SHP77 (cell line): ENCODE measurements at places on chromosomes 7 and 10.

DNA sequence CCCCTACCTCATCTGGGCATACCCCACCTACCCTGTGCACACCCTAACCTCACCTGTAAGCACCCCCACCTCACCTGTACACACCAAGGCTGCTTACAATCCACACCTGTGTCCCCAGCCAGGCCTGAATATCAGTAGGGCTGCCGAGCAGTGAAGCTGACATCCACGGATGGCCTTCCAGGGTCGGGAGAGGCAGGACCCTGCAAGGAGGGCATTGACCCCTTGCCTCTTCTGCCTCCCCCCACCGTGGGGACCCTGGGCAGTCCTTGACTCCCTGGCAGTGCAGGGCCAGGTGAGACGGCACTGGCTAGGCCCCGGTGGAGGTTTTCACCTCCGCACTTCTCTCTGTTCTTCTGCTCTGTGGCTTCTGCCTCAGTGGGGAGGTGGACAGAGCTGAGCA lies 37.6 kb upstream of the ELFN1 start:
- no peak for DNase-seq

- no peak for DNase-seq
Observed at GRCh38 chr7:134155206-134155605, 28.1 kb downstream of the LRGUK start.

DNA sequence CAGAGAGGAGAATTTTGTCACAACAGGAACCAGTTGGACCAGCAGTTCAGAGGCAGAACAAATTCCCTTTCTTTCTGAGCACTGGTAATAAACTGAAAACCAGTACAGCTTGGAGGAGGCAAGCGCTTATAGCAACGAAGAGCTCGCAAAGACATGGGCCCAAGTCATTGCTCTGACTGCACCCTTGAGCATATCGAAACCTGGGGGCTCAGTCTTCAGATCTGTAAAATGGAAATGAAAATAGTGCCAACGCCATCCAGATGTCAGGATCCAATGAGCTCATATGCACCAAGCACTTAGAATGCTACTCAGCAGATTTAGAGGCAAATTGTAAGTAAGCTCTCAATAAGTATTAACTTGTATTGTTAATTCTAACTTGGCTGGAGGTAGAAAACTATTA lies 14.4 kb upstream of the CALU start:
- no peak for DNase-seq

GRCh38 chr7:134368851-134369544 lies 52.3 kb upstream of the SLC35B4 start:
- no peak for DNase-seq

GRCh38 chr10:104447331-104447730 lies 93.7 kb downstream of the CFAP58 start:
- no peak for DNase-seq

- DNase-seq, result no peak
Observed at GRCh38 chr10:106401161-106401560, 763.3 kb downstream of the SORCS1 start.

- no peak for DNase-seq
Observed at GRCh38 chr10:105971460-105971859, 1193.0 kb downstream of the SORCS1 start.
